ENCODE measurements at places on chromosomes 1 and 21.

DNA sequence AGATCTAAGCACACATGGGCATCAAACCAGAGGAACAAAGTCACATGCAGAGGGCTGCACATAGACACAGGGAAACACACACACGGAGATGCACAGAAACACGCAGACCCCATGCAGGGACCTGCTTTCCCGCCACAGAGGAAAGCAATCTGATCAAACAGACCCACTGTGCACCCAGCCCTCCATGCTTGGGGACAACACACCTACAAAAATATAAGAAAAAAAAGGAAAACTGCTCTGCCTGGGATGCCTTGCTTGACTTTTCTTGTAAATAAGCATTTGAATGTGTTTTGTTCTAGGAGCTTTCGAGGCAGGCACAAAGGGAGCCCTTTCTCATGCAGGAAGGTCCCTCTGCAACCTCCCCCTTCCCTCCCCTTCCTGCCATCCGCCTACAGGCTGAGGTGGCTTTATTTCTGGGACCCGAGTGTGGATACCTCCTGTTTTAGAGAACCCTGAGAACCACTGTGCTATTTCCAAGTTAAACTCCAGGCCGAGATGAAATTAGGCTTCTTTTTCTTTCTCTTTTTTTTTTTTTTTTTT is 3.5 kb upstream of the ICMT start:
- DNase-seq: no peak

GRCh38 chr1:165899461-165899941 is 72.1 kb downstream of the UCK2 start:
- DNase-seq: no peak

- no peak for DNase-seq
Observed at GRCh38 chr1:241229216-241229615, 127.8 kb downstream of the RGS7 start.

- DNase-seq: no peak
Observed at GRCh38 chr1:238404481-238404880, 513.8 kb upstream of the ZP4 start.

GRCh38 chr1:204841316-204841715 is 29.3 kb upstream of the NFASC start:
- no peak for DNase-seq

DNA sequence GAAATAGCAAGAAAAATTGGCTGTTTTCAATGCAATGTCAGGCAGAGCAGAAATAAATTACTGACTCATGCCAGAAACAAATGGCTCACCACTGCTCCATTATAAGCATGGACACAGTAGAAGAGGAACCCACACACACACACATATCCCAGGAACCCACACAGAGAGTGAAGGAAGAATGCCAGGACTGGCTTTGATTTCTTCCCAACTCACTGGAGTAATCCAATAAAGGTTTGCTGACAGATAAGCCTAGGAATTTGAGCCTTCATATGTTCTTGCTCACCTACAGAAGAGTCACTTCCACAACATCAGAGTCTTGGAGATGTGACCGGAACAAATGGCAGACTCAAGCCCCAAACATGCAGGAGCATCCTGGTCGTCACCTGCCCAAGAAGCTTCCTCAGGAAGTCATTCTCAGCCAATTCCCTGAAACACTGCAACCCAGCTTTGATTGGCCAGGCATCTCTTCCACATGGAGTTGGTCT is 2.2 kb downstream of the SH3BP5L start:
- no peak for DNase-seq

GRCh38 chr1:205637854-205638468 is 6.2 kb upstream of the ELK4 start:
- DNase-seq: no peak

DNA sequence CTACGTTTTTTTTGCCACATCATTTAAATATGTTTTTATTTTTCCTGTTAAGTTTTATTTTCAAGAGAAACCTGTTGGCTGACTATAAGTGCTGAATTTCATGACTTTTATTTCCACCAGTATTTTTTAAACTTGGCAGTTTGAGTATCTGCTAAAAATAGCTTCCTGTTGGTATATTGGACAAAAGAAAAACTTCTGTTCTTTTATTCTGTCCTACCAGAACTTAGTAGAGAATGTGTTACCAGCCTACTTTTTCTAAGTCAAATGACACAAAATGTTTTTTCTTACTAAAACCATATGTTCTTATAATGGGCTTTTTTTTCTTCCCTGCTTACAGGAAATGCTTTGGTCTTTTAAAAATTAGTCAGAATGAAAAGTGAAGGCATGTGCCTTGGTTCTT is 7.6 kb downstream of the DR1 start:
- no peak for DNase-seq
